ENCODE measurements at places on chromosomes 13 and 19.

- DNase-seq = no peak
Observed at GRCh38 chr19:54160854-54161253, 1.3 kb upstream of the LENG1 start.

DNA sequence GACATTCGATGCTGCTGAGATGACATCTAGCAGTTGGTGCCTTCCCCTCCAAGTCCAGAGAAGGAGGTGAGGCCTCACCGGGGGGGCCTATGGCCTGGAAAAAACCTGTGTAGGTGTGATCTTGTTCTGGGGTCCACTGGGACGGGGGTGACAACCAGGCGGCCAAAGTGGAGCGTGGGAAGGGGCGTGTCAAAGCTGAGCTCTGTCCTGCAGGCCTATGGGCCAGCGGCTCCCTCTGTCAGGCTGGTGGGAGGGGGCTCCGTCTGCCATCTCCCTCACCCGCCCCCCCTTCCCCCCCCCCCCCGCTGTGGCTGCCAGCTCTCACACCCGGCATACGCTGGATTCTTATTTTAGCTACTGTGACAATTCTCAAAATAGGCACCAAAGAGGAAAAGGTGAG is 56.7 kb upstream of the UQCRFS1 start:
- DNase-seq = no peak

- no peak for DNase-seq
Observed at GRCh38 chr19:48394331-48395169, 1.1 kb downstream of the GRIN2D start.

DNA sequence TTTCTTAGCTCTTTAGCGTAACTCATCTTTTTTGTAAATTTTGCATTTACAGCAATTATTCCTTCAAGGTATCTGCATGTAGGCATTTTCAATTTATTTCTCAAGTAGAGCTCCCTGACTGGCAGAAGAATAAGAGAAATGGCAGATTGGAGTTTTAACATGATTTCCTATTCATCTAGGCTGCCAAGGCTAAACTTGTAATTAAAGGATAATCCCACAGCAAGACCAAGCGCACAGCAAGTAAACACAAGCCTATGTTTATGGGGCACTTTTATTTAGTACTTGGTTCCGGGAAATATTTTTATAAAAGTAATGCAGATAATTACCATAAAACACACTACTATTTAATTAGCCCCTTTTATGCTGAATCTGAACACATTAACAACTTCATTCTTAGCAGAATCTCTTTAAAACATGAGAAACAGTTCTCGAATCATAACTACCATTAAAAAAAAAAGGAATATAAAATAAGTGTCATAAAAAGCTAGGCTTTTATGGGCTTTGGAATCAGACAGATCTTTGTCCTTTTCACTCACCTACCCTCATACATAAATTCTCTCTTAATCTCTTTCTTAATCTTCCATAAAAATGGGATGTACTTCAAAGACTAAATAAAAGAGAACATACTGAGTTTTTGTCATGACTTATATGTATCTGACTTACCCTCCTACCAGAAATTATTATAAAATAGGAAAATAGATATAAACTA is 961.6 kb upstream of the MIR17HG start:
- DNase-seq = no peak

DNA sequence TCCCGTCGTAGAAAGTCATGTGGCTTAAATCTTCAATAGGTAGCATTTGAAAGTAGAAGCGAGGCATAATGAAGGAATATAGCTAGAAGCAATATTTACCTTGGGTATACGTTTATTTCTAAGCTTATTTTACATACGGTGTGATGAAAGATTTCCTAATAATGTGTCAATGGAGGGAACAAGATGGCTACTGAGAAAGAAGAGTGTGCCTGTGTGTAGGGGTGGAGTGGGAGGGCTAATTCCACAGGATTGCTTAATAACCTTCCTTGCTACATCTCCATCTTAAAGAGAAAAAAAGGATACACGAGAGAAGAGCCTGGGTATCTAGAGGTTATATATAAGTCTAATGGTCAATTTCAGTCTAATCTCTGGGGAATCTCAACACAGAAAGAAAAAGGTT is 2.0 kb downstream of the SPART start:
- no peak for DNase-seq

GRCh38 chr13:75635828-75636435 is at the start of gene LMO7:
Gene LMO7, plus strand, starts transcription at chr13:75636330. Its CDS starts 328 bp downstream, at chr13:75636658.
- peak; percentile 51 for DNase-seq

GRCh38 chr19:2381148-2381820 is 21.2 kb downstream of the TMPRSS9 start:
- no peak for DNase-seq

DNA sequence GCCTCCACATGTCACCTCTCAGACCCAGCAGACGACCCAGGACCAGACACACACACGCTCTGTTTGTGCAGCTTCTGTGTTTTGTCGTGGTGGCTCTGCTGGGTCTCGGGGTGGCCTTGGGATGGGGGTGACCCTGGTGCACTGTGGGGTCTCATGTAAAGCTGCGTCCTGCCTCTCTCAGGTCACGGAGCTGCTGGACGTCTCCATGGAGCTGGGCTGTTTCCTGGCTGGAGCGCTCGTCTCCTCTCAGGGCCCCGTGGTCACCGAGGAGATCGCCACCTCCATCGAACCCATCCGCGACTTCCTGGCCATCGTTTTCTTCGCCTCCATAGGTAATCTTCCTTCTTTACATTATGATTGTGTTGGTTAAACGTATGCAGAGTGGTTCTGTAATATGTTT is 45.4 kb upstream of the TFDP1 start:
- no peak for DNase-seq

DNA sequence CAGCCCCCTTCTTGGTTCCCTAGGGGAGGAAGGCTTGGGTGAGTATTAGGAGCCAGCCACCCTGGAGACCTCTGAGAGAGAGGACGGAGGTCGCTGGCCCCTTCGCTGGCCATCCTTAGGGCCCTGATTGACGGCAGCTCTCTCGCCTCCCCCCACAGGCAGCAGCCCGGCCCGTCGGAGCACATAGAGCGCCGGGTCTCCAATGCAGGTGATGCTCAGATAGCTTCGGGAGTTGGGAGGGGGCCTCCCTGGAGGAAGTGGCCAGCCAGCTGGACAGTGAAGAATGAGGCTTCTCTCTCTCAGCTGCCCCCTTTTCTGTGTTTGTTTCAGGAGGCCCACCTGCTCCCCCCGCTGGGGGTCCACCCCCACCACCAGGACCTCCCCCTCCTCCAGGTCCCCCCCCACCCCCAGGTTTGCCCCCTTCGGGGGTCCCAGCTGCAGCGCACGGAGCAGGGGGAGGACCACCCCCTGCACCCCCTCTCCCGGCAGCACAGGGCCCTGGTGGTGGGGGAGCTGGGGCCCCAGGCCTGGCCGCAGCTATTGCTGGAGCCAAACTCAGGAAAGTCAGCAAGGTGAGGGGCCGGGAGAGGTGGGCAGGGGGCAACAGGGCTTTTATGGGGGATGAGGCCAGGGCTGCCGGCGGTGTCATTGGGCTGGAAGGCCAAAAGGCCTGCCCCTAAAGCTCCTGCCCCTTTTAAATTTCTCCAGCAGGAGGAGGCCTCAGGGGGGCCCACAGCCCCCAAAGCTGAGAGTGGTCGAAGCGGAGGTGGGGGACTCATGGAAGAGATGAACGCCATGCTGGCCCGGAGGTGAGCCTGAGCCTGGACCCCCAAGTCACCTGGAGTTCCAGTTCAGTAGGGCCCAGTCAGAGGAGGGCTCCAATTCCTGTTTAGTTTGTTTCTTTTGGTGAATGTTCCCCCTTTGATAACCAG is 15.0 kb downstream of the VASP start:
- no peak for DNase-seq

DNA sequence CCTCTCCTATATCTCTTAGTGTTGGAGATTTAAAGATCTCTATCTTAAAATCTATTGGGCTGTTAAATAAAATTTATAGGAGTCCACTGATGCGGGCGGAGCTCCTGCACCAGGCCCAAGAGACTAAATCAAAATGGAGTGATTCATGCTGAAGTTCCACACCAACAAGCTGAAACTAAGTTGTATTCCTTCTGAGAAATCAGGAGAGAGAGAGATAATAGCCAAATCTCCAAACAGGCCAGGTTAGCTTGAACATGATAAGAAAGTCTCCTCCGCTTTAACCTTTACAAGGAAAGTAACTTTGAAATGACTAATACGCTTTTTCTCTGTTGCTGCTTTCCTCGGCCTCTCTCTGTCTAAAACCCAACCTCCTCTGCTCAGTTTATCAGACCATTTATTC is 241.9 kb upstream of the NBEA start:
- DNase-seq = no peak

DNA sequence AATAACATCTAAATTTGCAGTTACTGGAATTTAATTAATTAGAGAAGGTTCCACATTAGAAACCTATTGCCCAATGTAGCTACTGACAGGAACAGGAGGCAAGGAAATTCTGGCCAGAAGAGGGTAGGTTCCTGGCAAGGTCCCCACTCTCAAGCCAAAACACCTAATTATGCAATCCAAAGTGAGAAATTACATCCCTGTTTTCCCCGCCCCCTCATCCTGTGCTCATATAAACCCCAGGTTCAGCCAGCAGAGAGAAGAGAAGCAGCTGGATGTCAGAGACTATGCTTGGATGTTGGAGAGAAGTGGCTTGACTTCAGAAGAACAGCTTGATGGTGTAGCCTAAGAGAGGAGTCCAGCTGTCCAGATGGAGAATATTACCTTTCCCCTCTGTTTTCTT is 951.3 kb upstream of the PRR20A start:
- DNase-seq = no peak

- no peak for DNase-seq
Observed at GRCh38 chr19:35098413-35099049, 17.1 kb upstream of the FXYD3 start.

DNA sequence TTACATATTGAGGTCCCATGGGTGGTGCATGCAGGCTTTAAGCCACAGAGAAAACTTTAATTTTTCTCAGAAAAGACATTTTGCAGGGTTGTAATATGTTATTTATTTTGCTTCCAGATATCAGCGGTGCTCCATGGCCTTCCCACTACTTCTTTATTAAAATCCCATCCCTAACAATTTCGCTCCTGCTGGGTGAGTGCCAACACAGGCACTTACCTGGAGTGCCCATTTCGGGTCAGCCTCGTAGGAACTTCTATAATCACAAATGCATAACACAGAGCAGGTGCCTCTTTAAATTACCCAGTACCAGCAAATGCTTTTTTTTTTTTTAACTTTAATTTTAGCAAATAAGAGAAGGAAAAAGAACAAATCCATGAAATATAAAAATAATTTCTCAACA is 86.4 kb downstream of the EFNB2 start:
- DNase-seq = peak; percentile 12

- DNase-seq = no peak
Observed at GRCh38 chr19:16340092-16340491, 15.5 kb downstream of the KLF2 start.

DNA sequence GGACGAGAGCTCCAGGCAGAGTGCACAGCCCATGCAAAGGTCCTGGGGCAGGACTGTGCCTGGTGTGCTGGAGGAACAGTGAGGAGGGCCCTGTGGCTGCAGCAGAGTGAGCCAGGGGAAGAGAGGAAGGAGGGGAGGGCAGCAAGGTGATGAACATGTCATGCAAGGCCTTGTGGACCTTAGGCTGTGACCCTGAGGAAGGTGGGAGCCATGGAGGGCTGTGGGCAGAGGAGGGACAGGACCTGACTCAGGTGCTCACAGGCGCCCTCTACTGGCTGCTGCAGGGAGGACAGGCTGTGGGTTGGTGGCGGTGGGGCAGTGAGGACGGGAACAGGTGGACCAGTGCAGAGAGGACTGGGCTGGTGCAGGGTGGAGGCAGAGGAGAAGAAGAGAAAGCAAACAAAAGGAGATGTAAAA is 170.3 kb downstream of the PTPRS start:
- DNase-seq = no peak
